Spleen (tissue), 13 donors: ENCODE measurements at places on chromosomes 1 and 21. TPM values are rescaled to one million over a fixed set of nuclear protein-coding genes. Genes with fewer than 3 reads are reported as not detected.

Gene FCN3
- 3.7 TPM for polyA plus RNA-seq

DNA sequence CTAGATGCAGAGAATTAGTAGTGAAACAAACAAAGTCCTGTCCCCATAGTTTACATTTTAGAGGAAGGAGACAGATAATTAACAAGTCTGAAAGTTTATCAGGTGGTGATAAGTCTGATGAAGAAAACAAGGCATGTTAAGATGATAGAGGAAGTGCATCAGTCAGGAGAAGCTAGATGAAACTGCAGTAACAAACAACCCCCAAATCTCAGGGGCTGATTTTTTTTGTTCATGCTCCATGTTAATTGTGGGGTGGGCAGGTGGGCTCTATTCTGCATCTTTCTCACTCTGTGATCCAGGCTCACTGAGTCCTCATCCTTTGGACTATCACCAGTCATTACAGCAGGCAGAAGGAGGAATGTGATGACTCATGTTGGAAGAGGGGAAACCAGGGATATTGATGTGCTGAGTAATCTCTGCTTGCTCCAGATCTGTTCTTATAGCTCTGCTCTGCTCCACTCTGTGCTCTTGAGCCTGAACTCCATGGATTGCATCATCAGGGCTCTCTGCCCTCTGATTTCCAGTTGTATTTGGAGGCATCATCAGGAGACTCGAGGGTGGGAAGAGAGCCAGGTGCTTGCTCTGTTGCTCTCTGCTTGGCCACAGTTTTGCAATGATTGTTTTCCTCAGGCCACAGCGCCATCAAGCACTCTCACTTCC is 166.9 kb downstream of the IER5 start:
- no peaks in the 10 kb centered on the region for H3K4me1 ChIP-seq
- no peak overlapping the region for H3K27ac ChIP-seq
- no peak overlapping the region for H3K4me3 ChIP-seq
- DNase-seq = no peak
- H3K36me3 ChIP-seq = no peaks in the 10 kb centered on the region
- no peaks in the 10 kb centered on the region for H3K27me3 ChIP-seq

GRCh38 chr1:234737967-234738314 is 128.0 kb upstream of the IRF2BP2 start:
- DNase-seq = no peak
- no peaks in the 10 kb centered on the region for H3K4me1 ChIP-seq
- no peaks in the 10 kb centered on the region for H3K27me3 ChIP-seq
- H3K4me3 ChIP-seq = no peak overlapping the region

DNA sequence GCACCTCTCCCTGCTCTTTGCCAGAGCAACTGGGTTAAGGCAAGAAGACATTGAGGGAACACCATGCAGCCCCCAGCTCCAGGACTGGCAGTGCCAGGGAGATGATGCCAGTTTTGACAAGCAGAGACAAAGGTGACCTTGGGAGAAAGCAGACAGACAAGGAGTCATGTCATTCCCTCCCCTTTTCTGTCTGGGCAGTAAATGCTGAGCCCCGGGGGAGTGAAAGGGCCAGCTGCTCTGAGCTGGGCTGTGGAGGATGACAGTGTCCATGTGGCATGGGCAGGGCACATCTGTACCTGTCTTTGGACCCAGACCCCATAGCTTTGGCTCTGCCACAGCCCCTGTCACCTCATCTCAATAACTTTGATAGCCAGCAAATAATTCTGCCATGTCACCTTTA is 24.2 kb downstream of the PLEKHA6 start:
- no peak overlapping the region for H3K27ac ChIP-seq
- H3K36me3 ChIP-seq = no peaks in the 10 kb centered on the region

DNA sequence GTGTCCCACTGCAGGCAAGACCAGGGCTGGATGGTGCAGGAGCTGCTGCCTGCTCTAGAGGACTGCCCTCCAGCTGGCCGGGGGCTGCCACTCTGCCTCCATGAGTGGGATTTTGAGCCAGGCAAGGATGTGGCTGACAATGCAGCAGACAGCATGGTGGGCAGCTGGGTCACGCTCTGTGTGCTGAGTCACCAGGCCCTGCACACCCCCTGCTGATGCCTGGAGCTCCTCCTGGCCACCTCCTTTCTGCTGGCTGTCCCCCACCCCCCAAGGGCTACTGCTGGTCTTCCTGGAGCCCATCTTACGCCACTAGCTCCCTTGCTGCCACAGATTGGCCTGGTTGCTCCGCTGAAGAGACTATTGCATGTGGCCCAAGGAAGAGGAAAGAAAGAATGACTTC is 3.9 kb upstream of the ZSCAN20 start:
- no peaks in the 10 kb centered on the region for H3K27me3 ChIP-seq
- no peak for DNase-seq
- no peaks in the 10 kb centered on the region for H3K36me3 ChIP-seq
- H3K27ac ChIP-seq = no peak overlapping the region
- peaks cover 46% of the 10 kb centered on the region for H3K4me1 ChIP-seq

GRCh38 chr1:173415905-173416450 is 61.2 kb upstream of the PRDX6 start:
- no peaks in the 10 kb centered on the region for H3K27me3 ChIP-seq
- H3K27ac ChIP-seq = peak overlapping the region; percentile 75
- H3K36me3 ChIP-seq = peaks cover 9% of the 10 kb centered on the region
- no peak for DNase-seq

DNA sequence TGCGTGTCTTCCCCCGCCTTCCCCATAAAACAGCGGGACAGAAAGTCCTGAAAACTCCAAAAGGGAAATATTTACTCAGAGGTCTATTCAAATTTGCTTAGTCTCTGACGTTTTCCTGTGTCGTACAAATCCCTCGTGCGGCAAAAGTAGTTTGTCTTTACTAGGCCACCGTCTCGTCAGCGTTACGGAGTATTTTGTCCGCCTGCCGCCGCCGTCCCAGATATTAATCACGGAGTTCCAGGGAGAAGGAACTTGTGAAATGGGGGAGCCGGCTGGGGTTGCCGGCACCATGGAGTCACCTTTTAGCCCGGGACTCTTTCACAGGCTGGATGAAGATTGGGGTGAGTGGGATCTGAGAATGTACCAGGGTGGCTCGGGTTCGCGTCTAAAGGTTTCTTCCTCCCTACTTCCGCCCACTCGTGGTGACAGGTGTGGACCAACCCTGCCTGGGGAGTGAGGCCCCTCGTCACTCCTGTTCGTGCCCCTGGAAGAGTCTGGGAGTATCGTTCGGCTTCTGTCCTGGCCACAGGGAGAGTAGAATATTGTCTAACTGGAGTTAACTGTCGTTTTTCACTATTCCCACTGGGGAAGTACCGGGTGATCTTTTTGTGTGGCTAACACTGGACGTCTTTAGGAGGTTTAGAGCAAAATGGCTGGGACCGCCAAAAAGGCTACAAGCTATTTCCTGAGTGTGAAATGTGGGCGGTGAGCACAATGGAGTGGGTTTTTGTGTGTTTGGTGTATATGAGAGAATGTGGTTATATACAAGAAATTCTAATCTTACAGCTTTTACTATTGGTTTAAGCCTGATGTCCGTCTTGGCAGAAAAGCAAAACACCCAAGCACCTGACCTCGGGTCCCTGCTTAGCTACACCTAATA is at the start of gene ATF6:
TSS of gene ATF6 (plus strand) at position 219 of the 880 bp plus-strand sequence. CDS start at position 260, 41 bp downstream.
- peak; percentile 92 for DNase-seq
- peak within 1 kb of the TSS; percentile 71 for H3K4me3 ChIP-seq
- peaks cover 68% of the 10 kb centered on the region for H3K4me1 ChIP-seq
- H3K27ac ChIP-seq = peak within 1 kb of the TSS; percentile 94

DNA sequence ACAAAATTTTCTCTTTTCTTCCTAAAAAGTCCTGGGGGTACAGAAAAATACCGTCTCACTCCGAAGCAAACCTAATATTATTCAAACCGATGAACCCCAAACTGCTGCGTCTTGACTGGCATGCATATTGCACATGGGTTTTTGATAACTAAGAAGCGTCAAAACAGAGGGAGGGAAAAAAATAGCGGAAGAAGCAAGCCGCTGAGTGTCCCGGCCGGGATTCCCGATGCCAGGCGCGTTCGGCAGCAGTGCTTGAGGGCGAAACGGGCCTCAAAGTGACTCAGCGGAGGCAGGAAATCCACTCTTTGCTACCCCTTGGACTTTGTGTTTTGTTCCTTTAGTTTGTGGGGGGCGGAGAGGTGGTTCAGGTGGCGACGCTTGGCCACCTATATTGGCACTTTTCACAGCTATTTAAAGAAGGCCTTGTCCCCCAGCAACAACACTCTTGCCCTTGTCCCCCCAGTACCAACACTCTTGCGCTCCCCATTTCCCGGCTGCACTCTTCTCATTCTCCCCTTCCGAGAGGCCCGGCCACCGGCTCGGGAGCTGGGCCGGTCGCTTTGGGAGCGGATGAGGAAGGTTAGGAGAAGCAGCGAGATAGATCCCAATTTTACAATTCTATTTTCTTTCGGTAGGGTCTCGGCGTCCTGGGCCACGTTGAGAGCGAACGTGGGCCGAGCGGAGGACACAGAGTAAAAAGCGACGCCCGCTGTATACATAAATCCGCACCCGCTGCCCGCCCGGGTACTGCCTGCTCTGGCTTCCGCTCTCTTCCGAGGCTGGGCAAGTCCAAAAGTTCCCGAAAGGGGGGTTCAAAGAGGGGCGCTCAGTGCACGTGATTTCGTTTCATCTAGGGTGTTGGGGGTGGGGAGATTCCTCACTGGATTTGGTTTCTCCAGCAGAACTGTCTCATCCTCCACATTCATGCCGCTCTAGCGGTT is 2.5 kb downstream of the LMX1A start:
- H3K27ac ChIP-seq = no peak overlapping the region
- peaks cover 99% of the 10 kb centered on the region for H3K27me3 ChIP-seq
- no peak for DNase-seq
- no peak overlapping the region for H3K4me3 ChIP-seq
- no peaks in the 10 kb centered on the region for H3K36me3 ChIP-seq
